ENCODE measurements at places on chromosomes 3 and 15.

GRCh38 chr15:27951191-27951890 is 147.8 kb downstream of the OCA2 start:
- DNase-seq = no peak

DNA sequence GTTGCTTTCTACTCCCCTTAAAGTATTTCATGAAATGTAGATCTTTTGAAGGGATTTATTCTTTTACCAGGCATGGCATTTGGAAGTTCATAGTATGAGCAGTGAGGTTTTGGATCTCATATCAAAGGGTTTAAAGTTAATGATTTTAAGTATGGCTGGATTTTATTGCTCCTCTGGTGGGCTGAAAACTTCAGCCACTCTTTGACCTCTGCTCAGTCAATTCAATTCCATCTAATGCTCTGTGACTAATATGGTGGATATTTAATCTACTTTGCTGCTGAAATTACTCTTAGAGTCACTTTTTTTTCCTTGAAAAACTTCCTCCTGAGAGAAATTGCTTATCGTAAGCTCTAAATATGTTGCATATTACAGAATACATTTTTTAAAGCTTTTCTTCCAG is 218.6 kb downstream of the NR2F2 start:
- no peak for DNase-seq

DNA sequence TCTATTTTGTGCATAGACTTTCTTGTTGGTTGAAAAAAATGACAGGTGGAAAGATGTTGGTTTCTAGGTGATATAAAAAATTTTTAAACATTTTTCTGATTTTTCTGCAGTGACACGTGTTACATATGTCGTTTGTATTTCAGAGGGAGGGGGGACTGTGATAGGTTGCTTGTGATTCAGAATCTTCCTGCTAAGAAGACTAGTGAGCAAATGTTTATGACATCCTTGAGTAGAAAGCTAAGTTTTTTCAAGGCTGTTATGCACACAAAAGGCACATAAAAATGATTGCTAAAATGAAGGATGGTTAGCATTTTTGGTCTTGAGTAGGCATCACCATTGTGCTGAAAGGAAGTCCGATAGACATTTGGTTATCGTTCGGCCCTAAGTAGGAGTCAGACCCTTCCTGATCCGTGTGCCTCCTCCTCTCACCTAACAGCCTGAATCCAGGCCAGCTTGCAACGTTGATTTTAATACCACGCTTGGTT is 1.5 kb downstream of the ZNF639 start:
- DNase-seq = no peak

- DNase-seq = no peak
These were observed 530.8 kb downstream of the DIPK2A start for GRCh38 chr3:144502402-144502801.

DNA sequence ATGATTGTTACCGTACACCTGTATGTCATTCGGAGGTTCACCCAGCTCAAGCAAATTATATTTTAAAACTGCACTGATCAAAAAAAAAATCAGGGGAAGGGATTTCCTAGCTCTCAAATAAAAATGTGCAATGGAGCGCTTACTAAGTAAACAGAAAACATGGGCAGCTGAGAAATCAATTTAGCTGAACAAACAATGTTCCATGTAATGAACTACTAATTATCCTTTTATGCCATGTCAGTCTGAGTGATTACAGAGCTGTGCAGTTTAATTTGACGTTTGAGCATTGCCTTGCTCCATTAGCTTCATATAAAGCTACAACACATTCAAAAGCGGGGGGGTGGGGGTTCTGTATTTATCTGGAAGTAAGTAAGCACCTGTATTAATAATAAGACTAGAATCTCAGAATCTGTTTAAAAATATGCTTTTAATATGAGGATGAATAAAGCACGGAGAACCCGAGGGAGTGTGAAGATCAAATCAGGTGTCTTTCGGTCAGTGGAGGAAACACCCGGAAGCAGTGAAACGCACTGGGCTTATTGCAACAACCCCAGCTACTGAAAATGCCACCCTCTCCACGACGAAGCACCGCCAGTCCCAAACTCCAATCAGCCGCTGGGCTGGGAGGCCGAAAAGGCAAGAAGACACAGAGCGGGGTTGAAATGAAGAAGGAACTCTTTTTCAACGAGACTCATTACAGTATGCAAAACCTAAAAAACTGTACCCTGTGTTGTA is 196.5 kb upstream of the ATP11B start:
- no peak for DNase-seq

- no peak for DNase-seq
These were observed 717 bp downstream of the PXK start for GRCh38 chr3:58333206-58334012.

GRCh38 chr3:11523572-11524101 is 120.1 kb downstream of the VGLL4 start:
- no peak for DNase-seq

- DNase-seq = no peak
These were observed 33.7 kb downstream of the BNC1 start for GRCh38 chr15:83250781-83251180.

DNA sequence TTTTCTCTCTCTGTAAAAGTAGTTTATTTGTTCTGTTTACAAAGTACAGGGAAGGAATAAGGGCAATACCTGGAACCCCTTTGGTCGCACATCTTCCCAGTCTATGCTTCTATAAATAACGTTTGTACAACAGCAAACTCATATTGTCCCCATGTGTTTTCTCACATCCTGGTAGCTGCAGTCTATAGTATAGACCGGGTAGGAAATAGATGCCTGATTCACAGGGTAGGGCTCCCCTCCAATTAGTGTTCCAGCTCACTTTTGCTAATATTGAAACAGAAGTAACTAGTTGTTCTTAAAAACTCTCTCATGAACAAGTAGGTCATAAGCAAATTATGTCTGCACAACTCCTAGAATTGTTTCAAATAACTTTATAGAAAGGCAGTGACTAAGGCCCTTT is 17.7 kb downstream of the ATG7 start:
- DNase-seq = no peak
